ENCODE measurements at places on chromosomes 1 and 21.

GRCh38 chr1:3522112-3522511 lies 67.6 kb downstream of the ARHGEF16 start:
- no peak for DNase-seq

DNA sequence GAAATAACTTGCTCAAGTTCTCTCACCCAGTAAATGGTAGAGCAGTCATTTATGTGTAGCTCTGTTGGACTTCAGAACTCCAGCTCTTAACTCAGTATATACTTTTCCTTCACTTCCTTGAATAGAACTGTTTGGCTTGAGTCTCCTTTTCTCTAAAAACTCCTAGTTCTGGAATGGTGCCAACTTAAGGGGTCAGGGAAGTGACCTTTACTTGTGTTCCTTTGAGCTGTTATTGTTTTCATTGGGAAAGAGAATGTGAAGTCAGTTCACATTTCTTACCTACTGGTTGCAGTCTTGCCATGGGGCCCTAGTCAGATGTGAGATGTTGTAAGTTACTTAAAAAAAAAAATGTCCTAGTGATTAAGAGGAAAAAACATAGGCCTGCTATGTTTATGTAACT lies 77.0 kb upstream of the MACF1 start:
- no peak for DNase-seq

DNA sequence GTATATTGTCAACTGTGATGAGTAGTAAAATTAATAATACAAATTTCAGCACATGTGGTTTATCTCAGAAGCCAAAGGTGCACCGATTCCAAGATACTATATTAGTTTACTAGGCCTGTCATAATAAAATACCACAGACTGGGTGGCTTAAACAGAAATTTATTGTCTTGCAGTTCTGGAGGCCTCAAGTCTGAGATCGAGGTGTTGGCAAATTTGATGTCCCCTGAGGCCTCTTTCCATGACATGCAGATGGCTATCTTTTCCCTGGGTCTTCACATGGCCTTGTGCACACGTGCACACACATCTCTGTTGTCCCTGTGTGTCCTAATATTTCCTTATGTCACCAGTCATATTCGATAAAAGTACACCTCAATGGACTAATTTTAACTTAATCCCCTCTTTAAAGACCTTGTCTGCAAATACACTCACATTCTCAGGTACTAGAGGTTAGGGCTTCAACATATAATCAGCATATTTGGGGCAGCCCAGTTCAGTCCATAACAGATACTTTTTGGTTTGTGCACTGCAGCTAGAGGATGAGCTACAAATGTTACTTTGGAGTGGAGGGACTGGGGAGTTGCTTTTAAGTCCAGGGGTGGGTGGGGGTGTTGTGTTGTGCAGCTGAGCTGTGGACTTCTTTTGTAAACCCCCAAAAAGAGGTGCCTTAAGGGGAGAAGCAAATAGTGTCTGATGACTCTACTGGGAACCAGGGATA lies 21.4 kb downstream of the TSNAX start:
- DNase-seq: no peak

- DNase-seq: peak; percentile 5
Measured at GRCh38 chr1:153348511-153349362, at the start of gene PGLYRP4. Gene PGLYRP4 (minus strand): TSS chr1:153348841. CDS start chr1:153347932, 909 bp downstream.

GRCh38 chr1:62381831-62382657 lies 54.8 kb upstream of the USP1 start:
- no peak for DNase-seq

Data from iPS DF 6.9 (cell line).